Right cardiac atrium (tissue), 5 donors: ENCODE measurements at places on chromosomes 6 and 20. TPM values are rescaled to one million over a fixed set of nuclear protein-coding genes. Genes with fewer than 3 reads are reported as not detected.

GRCh38 chr6:160085226-160085625 is 36.4 kb upstream of the SLC22A1 start:
- DNase-seq: no peak

- DNase-seq: peak; percentile 50
Observed at GRCh38 chr6:167219967-167220512, 62.3 kb upstream of the GPR31 start.

DNA sequence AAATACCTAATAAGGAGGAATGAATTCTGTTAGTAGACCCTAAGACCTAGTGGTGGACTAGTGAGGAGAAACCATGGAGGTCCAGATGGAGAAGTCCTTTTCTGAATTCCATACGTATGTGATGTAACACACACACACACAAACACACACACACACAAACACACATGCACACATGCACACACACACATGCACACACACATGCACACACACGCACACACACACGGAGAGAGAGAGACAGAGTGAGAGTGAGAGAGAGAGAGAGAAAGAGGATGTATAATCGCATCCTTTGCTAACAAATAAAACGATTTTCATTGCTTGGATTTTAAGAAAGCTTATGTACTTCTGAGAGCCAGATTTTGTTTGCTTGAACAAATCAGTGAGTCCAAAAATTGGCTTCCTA is 132.6 kb upstream of the CEP162 start:
- DNase-seq: no peak

GRCh38 chr6:36633915-36634314 is 39.8 kb downstream of the SRSF3 start:
- DNase-seq: peak; percentile 89

GRCh38 chr6:16437984-16438383 is 199.6 kb downstream of the GMPR start:
- DNase-seq: no peak

- DNase-seq: no peak
Observed at GRCh38 chr6:129446272-129447197, 263.4 kb downstream of the ARHGAP18 start.

GRCh38 chr6:47897247-47897646 is 115.4 kb downstream of the OPN5 start:
- DNase-seq: no peak

DNA sequence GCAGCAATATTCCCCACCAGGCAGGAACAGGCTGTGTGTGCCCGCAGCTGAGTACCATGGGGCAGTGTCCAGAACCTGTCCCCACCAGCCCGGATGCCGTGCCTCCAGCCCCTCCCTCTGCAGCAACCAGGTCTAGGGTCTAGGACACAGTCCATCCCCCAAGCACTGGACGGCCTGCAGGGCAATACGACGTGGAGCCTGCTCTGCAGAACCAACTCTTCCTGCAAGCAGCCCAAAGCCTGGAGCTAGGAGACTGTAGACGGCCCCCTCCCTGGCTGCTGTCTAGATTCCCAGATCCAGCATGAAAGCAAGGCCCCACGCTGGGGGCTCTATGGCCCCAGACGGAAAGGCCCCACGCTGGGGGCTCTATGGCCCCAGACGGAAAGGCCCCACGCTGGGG is 128.2 kb upstream of the AFDN start:
- DNase-seq: no peak

NRSN2 gene
- total RNA-seq: 30.9 TPM

PMEPA1 gene
- 51.1 TPM for total RNA-seq
